Activated CD4-positive, alpha-beta T cell treated with anti-CD3 and anti-CD28 coated beads, Interleukin-2, amount 50 U/mL, for 24 hours (primary cell): ENCODE measurements at places on chromosomes 1 and 21.
A peak's percentile ranks its signal among the peaks of the same experiment; 100 is the strongest.

- no peak for DNase-seq
Measured at GRCh38 chr1:168505006-168505405, 38.8 kb downstream of the XCL2 start.

DNA sequence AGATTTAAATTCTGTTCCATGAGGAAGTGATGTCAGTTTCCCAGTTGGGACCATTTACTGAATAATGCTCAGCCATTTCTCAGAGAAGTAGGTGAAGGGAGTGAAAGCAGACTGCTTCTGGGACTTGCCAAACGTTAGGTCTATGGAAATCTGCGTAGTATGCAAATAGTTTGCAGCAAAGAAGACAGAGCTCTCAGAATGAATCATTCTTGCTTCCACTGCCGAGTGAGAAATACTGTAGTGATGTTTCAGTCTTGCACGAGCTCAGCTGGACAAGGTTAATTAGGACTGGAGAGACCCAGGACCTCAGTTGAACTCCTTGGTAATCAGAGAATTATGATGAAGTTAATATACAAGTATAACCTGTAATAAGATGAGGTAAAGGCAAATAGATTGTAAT lies 317.7 kb upstream of the DAB1 start:
- no peak for DNase-seq

DNA sequence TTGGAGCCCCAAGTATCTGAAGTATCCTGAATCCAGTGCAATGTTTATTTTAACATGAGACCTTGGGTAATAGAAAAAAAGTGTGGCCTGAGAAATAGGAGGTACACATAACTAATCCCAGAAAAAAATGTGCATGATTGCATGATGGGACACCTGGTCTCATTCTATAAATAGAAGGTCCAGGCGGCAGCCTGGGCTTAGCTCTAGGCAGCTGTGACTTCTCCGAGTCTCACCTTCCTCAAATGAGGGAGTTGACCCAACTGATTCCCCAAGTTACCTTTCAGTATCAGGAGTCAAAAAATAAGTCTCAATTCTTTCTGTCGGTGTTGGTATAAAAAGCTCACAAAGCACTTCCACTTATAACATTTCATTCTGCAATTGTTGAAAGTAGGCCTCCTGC lies 65.9 kb upstream of the CCDC190 start:
- no peak for DNase-seq

- DNase-seq = no peak
Measured at GRCh38 chr1:27405074-27405473, 12.7 kb downstream of the GPR3 start.

DNA sequence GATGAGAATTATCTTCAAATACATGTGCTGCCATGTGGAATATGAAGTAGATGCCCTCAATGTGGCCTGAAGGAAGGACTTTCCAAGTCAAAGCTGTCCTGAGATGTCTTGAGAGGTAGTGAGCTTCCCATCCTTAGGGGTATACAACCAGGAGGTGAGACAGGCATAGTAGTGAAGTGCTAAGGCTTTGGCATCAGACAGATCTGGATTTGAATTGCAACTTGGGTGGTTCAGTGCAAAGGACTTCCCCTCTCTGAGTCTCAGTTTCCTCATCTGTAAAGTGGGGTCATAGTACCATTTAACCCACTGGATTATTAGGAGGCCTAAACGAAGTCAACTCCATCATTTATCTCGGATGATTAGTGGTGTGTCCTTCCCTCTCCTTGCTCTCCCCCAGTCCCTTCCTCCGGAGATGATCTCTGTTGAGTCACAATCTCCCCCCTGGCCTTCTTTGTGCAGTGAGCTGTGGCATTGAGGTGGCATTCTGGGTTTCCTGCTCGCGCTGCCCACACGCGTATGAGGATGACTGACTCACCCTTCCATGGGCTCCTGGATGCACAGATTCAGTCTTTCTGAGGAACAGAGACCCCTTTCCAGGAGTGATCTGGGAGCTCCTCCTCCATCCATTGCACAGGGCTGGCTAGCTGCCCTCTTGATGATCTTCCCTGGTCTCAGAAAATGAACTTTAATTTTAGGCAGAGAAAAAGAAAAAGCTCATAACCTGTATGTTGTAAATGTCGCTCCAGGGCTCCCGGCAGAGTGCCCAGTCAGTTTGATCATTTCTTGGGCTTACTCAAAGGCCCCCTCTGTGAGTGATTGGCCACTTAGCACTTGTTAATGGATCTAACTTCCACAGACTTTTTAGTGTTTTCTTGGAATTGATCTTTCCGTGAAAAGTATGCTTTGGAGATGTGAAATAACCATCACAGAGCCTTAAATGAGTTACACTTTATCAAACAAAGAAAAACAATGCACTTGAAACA lies 354.6 kb downstream of the PTPRU start:
- no peak for DNase-seq

- no peak for DNase-seq
Measured at GRCh38 chr1:228548788-228549187, 61.6 kb downstream of the RNF187 start.

- no peak for DNase-seq
Measured at GRCh38 chr1:43421976-43422750, 31.6 kb downstream of the HYI start.

- DNase-seq = no peak
Measured at GRCh38 chr1:172139196-172139595, 281.3 kb upstream of the C1orf105 start.

GRCh38 chr1:25031601-25031965 lies 101.5 kb upstream of the RUNX3 start:
- peak; percentile 69 for DNase-seq

GRCh38 chr21:41180752-41181151 lies 12.8 kb downstream of the BACE2 start:
- DNase-seq = no peak

DNA sequence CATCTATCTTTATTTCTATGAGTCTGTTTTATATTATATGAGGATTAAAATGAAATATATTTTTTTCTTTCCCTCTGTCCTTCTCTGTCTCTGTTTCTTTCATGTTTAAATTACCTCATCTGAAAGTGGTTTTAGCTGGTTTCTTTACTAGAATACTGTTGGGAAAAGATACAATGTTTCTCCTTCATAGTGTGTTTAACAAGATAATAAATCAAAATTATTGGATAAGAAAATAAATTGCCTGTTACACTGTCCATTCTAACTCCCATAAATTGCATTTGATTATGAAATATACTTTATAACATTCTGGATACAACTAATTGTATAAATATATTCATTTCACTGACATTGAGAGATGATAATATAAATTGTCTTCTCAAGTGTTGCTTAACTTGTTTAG lies 1168.0 kb downstream of the PLA2G4A start:
- DNase-seq = no peak

DNA sequence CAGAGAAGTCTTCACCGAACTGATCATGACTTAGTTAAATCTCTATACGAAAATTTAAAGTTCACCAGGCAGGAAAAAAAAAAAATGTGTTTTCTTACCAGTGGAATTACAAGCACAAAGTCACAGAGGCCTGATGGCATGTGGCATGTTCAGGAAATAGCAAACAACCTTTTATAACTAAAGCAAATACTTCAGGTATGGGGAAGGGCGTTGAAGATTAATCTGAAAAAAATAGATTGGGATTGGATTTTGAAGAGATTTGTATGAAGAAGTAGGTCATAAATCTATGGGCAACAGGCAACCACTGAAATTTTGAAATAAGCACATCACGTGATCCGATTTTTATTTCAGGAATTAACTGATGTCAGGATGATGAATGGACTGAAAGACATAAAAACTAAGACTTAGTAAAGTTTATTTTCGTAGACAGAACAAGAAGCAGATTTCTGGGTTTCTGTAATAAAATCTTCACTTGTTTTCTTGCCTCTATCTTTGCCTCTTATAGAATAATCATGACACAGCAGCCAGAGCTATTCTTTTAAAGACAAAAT lies 295.9 kb upstream of the ADGRL4 start:
- no peak for DNase-seq

DNA sequence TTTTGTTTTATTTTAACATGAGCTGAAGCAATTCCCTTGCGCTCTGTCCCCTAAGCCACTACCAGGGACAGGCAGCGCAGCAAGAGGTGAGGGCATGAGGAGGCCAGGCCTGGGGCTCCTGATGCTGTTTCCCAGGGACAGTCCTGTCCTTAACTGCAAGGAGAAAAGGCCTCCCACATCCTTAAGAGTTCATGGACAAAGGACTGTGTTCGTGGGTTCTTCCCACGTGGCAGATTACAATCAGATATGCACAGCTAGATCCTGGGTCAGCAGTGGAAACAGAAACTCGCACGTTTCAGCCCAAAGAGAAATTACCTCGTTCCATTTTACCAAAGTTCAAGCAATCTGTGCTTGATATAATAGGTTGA lies 85.8 kb downstream of the MIS18A start:
- no peak for DNase-seq

- no peak for DNase-seq
Measured at GRCh38 chr1:201898992-201899391, 10.3 kb downstream of the SHISA4 start.

DNA sequence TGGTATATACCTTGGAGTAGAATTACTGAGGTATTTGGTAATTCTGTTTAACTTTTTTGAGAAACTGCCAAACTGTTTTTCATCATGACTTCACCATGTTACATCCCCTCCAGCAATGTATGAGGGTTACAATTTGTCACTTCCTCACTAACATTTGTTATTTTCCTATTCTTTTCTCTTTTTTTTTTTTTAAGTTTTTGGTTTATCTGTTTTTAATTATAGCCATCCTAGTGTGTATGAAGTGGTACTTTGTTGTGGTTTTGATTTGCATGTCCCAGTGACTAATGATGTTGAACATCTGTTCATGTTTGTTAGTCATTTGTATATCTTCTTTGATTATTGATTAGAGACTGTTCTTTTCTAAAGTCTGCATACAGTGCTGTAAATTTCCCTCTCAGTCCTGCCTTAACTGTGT lies 147.3 kb downstream of the HS2ST1 start:
- DNase-seq = no peak

- DNase-seq = no peak
Measured at GRCh38 chr1:55987491-55988249, 591.7 kb downstream of the PLPP3 start.

DNA sequence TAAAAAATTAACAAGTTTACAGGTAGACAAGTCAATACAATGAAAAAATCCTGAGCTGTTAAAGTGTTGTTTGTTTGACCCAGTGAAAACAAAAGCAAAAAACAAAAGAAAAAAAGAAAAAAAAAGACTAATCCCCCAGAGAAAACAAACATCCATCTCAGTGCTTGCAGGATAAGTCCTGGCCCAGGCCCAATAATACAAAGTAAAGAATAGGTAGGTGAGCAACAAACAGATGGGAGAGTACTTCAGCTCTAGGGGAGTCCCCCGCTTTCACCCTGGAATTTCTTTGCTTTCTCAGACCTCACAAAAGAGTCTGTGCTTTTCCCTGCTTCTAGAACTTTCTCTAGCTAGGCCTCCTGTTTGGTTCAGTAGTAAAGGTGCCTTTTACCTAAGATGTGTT lies 70.3 kb downstream of the ABCA4 start:
- no peak for DNase-seq

- DNase-seq = no peak
Measured at GRCh38 chr1:41169799-41170180, 72.3 kb downstream of the SCMH1 start.

DNA sequence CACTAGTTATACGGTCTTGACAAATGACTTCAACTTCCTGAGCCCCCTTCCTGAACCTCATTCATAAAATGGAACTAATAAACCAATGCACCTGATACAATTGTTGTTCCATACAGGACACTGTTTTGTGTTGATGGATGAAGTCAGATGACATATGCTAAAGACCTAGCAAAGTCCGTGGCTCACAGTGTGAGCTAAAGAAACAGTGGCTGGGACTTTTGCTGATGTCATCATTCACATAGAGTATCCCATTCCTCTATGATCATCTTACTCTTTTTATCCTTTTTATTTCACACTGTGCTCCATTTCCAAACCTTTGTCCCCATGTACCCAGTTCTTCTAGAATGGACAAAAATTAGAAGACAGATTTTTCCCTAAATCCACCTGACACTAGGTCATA lies 83.7 kb upstream of the KAZN start:
- no peak for DNase-seq

DNA sequence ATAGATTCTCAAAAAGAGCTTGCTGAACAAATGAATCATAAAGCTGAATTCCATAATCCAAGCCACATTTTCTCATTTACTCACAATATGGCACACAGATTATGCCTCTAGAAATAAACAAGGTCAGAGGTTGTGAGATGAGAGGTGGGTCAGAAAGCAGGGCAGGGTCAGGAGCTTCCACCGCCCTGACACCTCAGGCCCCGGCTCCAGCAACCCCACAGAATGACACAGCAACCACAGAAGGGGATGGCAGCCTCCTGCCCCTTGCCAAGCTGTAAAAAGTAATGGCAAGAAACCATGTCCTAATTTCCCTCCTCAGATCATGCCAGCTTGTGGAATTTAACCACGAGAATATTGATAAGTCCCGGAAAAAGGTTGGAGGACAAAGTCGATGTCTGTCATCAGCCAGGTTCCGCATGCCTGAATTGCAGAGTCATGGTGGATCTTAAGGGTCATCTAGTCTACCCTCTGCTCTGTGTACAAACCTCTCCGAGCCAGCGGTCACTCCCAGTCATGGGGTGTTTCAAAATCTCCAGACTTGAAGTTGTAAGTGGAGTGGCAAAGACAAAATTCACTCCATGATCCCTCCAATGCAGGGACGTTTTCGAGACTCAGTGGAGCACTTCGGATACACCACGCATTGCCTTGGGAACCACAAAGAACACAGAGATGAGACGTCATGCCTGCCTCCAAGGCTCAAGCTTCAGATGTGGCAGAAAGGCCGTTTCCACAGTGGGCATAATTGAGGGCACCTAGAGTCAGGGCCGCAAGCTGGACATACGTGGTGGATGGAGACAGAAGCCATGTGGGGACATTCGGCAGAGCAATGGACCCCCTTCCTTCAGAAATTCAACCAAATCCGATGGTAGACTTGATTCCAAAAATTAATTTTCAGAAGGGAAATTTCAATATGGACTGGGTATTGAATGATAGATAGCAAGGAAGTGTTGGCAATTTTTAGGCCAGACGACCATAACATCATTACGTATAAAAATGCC lies 254.0 kb downstream of the TOMM20 start:
- DNase-seq = no peak

DNA sequence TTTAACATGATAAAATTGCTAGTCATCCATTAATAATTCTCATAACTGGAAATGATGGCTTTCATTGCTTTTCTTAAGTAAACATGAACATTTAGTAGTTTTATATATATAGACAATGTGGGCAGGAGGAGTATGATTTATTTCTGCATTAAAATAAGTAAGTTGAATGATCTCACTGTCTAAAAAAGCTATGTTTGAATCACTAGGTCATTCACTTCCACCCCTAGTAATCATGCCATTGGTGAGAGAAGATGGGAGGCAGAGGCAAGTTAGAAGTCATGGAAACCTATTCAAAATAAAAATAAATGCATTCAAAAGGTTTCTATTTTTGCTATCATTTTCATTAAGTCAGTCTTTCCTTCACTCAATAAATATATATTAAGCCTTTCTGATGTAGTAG lies 226.4 kb downstream of the DUSP10 start:
- no peak for DNase-seq
